Tibial nerve (tissue), 4 donors: ENCODE measurements at places on chromosomes 5 and 9.

GRCh38 chr5:170489199-170489598, 14.6 kb upstream of the KCNIP1 start:
- H3K27ac ChIP-seq = no peak overlapping the region
- H3K27me3 ChIP-seq = no peaks in the 10 kb centered on the region
- no peak overlapping the region for H3K4me3 ChIP-seq
- DNase-seq = no peak
- no peaks in the 10 kb centered on the region for H3K36me3 ChIP-seq

- H3K4me3 ChIP-seq = no peak overlapping the region
- H3K4me1 ChIP-seq = no peaks in the 10 kb centered on the region
- no peak for DNase-seq
- peaks cover 24% of the 10 kb centered on the region for H3K27me3 ChIP-seq
- no peaks in the 10 kb centered on the region for H3K36me3 ChIP-seq
Observed at GRCh38 chr9:132474253-132474652, 64.2 kb downstream of the CFAP77 start.

DNA sequence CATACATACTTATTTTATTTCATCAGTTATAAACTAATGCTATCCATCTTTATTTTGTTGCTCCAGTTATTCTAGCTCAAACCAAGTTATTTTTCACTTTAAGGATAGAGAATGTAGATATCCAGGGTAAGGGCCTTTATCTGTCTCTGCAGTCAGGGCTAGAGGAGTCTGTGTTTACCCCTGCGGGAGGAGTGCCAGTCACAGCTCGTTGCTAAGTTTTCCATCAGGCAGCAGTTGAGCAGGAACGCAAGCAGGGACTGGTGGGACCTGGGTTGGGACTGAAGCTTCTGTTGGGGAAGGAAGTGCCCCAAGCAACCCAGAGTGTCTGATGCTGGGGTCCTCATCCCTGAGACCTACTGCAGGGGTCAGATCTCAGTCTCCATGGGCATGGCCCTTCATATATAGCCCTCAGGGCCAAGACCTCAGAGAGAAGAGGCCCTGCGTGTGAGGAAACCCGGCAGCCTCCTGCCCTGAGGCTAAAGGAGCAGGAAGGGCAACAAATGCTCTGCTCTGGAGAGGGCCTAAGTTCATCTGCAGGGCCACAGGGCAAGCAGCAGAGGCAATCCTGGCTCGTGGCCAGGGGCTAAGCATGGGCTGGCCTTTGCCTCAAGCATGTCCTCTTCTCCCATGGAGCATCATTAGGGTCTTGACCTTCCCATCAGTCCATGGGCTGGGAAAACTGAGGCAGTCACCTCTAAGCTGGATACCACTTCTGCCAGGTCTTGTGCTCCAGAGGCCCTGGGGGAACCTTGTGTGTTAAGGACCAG, 6.6 kb downstream of the SLC22A4 start:
- H3K27ac ChIP-seq = no peak overlapping the region
- H3K36me3 ChIP-seq = peaks cover 12% of the 10 kb centered on the region
- H3K27me3 ChIP-seq = no peaks in the 10 kb centered on the region
- DNase-seq = no peak
- H3K4me3 ChIP-seq = no peak overlapping the region

GRCh38 chr5:98432378-98432777, 341.1 kb upstream of the RGMB start:
- DNase-seq = no peak
- H3K36me3 ChIP-seq = no peaks in the 10 kb centered on the region
- H3K27me3 ChIP-seq = no peaks in the 10 kb centered on the region
- H3K27ac ChIP-seq = no peak overlapping the region
